Activated naive CD8-positive, alpha-beta T cell treated with anti-CD3 and anti-CD28 coated beads, Interleukin-2, amount 10 ng/mL, durations not matched to agents 7 days and 5 days (primary cell): ENCODE measurements at places on chromosomes 12 and 14. TPM values are rescaled to one million over a fixed set of nuclear protein-coding genes. Genes with fewer than 3 reads are reported as not detected.

The FAM181A gene
- not detected for total RNA-seq

The TPPP2 gene
- total RNA-seq = not detected

GRCh38 chr14:93368996-93369712 lies 22.2 kb downstream of the COX8C start:
- no peak for DNase-seq
- H3K27me3 ChIP-seq = peaks cover 19% of the 10 kb centered on the region
- no peaks in the 10 kb centered on the region for H3K4me1 ChIP-seq

- no peaks in the 10 kb centered on the region for H3K27me3 ChIP-seq
- H3K4me1 ChIP-seq = peaks cover 11% of the 10 kb centered on the region
- H3K36me3 ChIP-seq = peaks cover 21% of the 10 kb centered on the region
- H3K27ac ChIP-seq = no peak overlapping the region
- no peak overlapping the region for H3K4me3 ChIP-seq
These were observed 13.7 kb upstream of the DERA start for GRCh38 chr12:15897433-15897832.

DNA sequence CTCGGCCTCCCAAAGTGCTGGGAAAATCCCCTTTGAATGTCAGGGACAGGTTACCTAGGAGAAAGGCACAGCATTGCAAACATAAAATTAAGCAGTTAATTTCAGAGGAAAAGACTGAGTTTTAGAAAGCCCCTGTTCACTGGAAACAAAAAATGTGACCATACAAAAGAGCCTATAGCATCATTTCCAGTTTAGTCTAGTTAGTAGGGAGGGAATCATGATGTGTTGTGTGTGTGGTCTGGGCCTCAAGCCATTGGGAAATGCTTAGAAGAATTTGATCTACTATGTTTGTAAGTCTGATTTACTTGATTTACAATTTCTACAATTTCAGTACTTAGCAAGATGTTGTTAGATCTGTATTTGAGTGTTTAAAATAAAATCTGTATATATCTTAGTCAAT lies 47.1 kb upstream of the RERG start:
- no peak for DNase-seq
- no peaks in the 10 kb centered on the region for H3K36me3 ChIP-seq
- peaks cover 3% of the 10 kb centered on the region for H3K4me1 ChIP-seq
- H3K27me3 ChIP-seq = no peaks in the 10 kb centered on the region
- H3K27ac ChIP-seq = no peak overlapping the region
- H3K4me3 ChIP-seq = no peak overlapping the region
